ENCODE measurements at places on chromosomes 6 and 20.

- no peak for DNase-seq
These were observed 165.2 kb downstream of the BCAS1 start for GRCh38 chr20:53905019-53905819.

GRCh38 chr20:61301711-61302525, 49.9 kb downstream of the CDH4 start:
- no peak for DNase-seq

- no peak for DNase-seq
These were observed 111.2 kb downstream of the CDK19 start for GRCh38 chr6:110703906-110704594.

DNA sequence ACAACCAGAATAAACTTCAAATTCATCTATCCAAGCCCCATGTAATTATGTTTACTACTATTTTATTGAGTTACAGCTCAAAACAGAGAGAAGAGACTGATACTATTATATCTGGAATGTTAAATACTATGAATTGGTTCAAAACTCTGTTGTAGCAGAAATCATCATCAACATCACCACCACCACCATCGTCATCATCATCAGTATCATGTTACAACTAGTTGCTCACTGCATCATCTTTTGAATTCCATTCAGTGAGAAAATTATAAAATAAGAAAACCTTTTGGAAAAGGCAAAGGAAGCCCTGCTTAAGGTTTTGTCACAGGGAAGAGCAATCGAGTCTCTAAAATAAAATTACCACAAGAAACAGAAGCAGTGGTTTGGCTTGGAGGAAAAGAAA, 36.2 kb upstream of the THEMIS start:
- DNase-seq, result no peak

- DNase-seq, result no peak
These were observed 109.1 kb downstream of the TULP4 start for GRCh38 chr6:158421381-158421780.

- DNase-seq, result no peak
These were observed 127.4 kb downstream of the TBXT start for GRCh38 chr6:166040292-166040691.

DNA sequence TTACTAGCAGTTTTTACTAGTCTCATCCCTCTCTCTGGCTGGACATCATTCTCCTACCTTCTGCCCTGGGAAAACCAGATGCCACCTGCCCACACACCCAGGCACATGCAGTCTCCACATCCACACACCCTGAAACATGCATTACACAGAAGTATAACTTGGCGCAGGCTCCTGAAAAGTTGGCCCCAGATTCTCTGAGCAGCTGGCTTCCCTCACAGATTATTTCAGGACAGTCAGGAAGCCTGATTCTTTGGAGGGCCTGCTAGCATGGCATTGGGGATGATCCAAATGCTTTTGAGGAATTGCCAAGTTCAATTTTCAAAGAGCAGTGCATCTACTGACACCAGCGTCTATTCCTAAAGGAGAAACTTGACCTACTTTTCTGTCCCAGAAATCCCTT, 27.8 kb upstream of the KIF16B start:
- no peak for DNase-seq

- DNase-seq, result no peak
These were observed 262.8 kb downstream of the TBC1D7 start for GRCh38 chr6:13065581-13065980.

- DNase-seq, result peak; percentile 65
These were observed 635 bp upstream of the TENT5A start for GRCh38 chr6:81752921-81753710.

- DNase-seq, result no peak
These were observed 11.9 kb downstream of the FAM184A start for GRCh38 chr6:119066517-119066916.

DNA sequence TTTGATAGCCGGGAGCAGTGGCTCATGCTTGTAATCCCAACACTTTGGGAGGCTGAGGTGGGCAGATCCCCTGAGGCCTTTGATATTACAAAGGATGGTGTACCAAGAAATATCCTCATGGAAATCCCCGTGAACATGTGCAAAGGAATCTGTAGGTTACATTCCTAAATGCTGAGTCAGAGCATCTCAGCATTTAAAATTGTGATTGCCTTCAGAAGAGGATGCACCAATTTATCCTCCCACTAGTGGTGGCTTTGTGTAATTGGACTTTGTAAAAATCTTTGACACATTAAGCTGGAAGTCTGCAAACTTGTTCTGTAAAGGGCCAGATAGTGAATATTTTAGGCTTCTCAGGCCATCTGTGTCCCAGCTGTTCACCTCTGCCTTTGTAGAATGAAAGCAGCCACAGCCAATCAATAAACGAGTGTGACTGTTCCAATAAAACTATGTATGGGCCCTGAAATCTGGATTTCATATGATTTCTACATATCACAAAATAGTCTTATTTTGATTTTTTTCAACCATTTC, 11.8 kb downstream of the TMEM14B start:
- no peak for DNase-seq

GRCh38 chr6:111159633-111160032, 72.3 kb downstream of the SLC16A10 start:
- DNase-seq, result no peak

- DNase-seq, result no peak
These were observed 82.4 kb upstream of the TGM3 start for GRCh38 chr20:2213401-2213800.

DNA sequence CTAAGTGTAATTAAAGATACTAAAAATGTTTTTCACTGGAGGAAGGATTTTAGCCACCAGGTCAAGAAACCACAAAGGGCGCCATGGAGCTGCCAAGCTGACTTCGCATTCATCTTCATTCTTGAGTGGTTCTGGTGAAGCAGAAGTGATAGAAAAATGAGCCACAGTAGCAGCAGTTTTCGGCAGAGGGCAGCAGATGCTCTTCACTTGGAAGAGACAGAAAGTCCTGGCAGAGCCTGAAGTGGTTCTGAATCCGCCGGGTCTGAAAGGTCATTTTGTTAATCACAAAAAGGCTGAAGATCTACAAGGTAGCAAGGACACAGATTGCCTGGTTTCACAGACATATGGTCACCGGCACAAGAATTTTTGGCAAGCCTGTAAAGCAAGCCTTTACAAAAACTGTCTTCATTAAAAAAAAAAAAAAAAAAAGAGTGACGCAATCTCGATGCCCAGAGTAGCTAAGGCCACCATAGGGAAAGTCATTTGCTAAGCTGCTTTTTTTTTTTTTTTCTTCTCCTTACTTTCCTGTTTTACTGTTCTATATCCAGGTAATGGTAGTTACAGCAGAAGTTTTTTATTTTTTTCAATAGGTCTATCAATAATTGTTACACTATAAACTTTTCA, 345.1 kb upstream of the AGPAT4 start:
- DNase-seq, result peak; percentile 63

GRCh38 chr6:83169106-83169505, 24.0 kb downstream of the PGM3 start:
- DNase-seq, result no peak

Data from caudate nucleus (tissue), 63 donors.